ENCODE measurements at places on chromosomes 11 and 22. TPM values are rescaled to one million over a fixed set of nuclear protein-coding genes. Genes with fewer than 3 reads are reported as not detected.

- no peaks in the 10 kb centered on the region for H3K4me1 ChIP-seq
- DNase-seq, result no peak
- peak overlapping the region; percentile 98 for H3K4me3 ChIP-seq
- H3K36me3 ChIP-seq, result no peaks in the 10 kb centered on the region
These were observed 901 bp upstream of the KMT2A start for GRCh38 chr11:118435290-118435892.

GRCh38 chr22:32042924-32043323 lies at the start of gene SLC5A1:
Gene SLC5A1 (plus strand): TSS chr22:32043261. CDS start chr22:32043282, 21 bp downstream.
- H3K36me3 ChIP-seq, result no peaks in the 10 kb centered on the region
- no peaks in the 10 kb centered on the region for H3K27me3 ChIP-seq
- peak; percentile 78 for DNase-seq
- H3K4me1 ChIP-seq, result no peaks in the 10 kb centered on the region
- H3K4me3 ChIP-seq, result peak within 1 kb of the TSS; percentile 4

GRCh38 chr11:79006854-79007253 lies 432.2 kb upstream of the NARS2 start:
- H3K4me1 ChIP-seq, result no peaks in the 10 kb centered on the region
- H3K27ac ChIP-seq, result no peak overlapping the region
- no peak overlapping the region for H3K4me3 ChIP-seq
- H3K27me3 ChIP-seq, result no peaks in the 10 kb centered on the region

Gene TP53I11
- 30.7 TPM for total RNA-seq

GRCh38 chr11:105918039-105918438 lies 104.0 kb downstream of the MSANTD4 start:
- no peak for DNase-seq
- H3K36me3 ChIP-seq, result no peaks in the 10 kb centered on the region
- no peaks in the 10 kb centered on the region for H3K4me1 ChIP-seq
- no peak overlapping the region for H3K4me3 ChIP-seq
- H3K27me3 ChIP-seq, result no peaks in the 10 kb centered on the region

Gene RASSF10
- 0.16 TPM for total RNA-seq

Gene SLC22A25
- not detected for total RNA-seq
